ENCODE measurements at places on chromosomes 6 and 20.

DNA sequence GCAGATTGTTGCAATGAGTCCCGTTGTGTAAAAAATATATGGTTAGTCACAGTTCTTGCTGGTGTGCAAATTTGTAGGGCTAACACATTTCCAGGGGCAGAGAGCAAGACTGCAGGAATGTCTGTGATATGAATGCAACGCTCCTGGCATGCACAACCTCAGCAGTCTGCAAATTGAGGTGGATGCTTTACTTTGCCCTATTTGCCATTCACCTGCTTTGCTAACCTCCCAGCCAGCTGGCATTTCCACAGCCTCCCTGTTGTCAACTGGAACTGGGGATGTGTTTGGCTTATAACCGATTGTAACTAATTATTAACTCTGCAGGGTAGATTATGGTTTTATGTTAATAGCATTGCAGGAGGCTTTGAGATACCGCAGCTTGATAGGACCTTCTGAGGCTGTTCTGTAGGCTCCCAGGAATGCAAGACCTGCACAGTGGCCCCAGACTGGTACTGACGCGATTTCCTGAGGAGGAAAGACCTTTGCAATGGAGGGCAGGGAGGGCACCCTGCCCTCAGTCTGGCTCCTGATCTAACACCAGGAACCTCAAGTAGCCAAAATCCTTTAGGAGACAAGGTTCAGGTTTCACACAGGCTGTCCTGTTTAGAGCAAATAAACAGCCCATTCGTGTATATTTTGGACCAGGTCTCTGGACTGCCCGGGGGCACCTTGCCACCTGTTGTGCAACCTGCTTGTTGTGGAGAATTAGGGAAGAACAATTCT, 53.4 kb downstream of the EDN1 start:
- peak; percentile 3 for DNase-seq

DNA sequence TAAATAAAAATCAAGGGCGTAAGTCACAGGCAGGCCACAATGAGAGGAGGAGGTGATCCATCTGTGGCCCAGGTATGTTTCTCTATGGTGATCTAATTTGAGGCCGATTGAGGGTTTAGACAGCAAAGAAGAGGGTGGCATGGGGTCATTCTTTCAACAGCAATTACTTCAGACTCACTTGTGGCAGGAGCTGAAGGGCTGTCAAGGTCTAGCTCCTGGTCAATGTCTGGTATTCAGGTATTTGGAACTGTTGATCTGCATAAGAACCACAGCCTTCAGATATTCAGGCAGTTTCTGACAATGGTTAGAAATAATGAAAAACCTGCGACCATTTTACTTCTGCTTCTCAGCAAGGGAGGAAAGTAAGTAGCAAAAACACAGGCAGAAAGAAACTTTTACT, 259.6 kb downstream of the FOXC1 start:
- DNase-seq = no peak

DNA sequence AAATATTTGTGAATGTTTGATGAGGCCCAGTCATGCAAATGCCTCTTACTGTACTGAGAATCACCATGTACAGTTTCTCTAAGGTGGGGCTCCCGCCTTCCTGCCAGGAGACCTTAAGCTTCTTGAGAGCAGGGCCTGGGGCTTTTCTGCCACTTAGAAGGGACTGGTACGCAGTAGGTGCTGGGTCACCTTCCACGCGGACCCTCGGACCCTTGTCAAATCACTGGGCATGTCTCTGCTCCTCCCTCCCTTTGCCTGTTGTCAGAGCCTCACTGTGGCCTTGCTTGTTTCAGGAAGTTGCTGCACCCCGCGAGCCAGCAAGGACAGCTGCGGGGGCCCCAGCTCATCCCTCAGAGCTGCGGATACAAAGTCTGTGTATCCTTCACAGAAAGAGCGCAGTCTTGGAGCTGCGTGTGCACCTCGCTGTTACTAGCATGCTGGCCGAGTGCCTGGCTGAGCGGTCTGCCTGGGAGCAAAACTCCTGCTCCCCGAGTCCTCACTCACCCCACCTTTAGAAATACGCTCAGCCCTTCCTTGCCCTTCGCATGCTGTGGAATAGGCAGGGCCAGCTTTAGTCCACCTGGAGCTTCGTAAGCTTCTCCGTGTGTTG, 30.7 kb upstream of the IRF4 start:
- DNase-seq = no peak

DNA sequence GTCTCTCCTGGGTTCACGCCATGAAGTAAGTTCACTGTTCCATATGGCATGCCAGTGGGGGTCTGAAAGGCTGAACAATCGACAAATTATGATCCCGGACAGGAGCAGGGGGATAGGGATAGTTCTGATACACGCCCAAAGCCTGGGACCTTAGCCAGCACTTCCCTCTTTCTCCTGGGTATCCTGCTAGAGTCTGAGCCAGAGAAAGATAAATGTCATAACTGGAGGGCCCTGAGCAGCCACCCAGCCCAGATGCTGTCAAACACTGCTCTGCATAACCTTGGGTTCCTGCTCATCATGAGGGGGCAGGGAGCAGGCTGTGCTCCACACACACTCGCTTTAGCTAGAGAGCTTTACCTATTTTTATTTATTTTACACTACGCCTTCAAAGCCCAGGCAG, 12.3 kb downstream of the EDEM2 start:
- DNase-seq = no peak

- DNase-seq = no peak
These were observed 12.5 kb downstream of the SIRT5 start for GRCh38 chr6:13586603-13587542.

- DNase-seq = no peak
These were observed 3.6 kb upstream of the KIF25 start for GRCh38 chr6:167993831-167994230.

- DNase-seq = no peak
These were observed 17.9 kb downstream of the PLCG1 start for GRCh38 chr20:41155261-41155660.

GRCh38 chr20:38418509-38419204, 16.5 kb downstream of the SNHG17 start:
- DNase-seq = peak; percentile 62

GRCh38 chr6:18264923-18265377, 620 bp upstream of the DEK start:
- no peak for DNase-seq

DNA sequence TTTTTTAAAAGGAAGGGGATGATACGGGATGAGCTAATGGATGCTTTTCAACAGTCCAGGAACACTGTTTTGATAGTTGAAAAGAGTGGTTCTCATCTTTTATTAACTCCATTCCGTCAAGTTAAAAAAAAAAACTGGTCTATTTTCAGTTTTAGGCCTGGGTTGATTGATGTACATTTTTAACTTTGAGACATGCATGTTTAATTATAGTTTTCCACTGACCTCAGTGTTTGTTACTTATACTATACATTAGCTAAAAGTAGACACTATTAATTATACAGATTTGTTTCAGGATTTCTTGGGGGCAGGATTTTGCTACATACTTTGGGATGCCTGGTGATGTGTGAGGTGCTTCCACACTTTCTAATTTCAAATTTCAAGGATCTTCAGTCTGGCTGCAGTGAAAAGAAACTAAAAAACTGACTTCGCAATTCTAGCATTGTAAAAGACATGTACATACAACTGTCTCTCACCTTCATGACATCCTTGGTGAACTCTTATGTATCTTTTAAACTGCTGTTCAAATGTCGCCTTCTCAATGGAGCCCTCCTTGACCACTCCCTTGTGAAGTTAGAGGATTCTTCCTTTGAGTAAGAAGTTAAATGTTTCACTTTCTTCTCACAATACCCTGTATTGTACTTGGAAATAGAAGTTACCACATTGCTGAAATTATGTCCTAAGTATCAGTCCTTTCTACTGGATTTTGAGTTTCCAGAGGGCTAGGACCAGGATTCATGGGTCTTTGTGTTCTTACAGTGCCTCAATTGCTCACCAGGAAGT, 101.7 kb downstream of the TSHZ2 start:
- DNase-seq = no peak

- DNase-seq = no peak
These were observed 38.2 kb downstream of the FAM184A start for GRCh38 chr6:119040229-119040628.

All from G401 (cell line).